ENCODE measurements at places on chromosomes 13 and 19.

DNA sequence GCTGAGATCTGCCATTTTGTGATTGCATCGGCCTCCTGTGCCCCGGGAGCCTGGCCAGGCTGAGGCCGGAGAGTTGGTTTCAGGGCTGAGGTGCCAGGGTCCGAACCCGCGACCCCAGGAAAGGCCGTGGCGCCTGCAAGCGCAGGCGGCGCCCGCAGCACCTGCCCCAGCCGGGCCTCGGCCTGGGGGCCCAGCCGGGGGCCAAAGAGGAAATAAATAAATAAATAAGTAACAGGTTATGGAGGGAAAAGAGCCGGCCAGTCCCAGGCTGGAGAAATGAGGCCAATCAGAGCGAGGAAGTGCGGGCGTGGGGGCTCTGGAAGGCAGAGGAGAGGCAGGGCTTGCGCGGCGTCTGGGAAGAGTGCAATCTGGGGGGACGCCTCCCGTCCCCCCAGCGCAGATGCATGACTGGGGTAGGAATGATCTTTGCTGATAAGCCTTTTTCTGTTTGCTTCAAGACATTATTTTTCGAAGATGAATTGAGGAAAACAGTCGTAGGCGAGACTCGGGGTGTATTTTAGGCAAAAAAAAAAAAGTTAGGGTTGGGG, 145.6 kb upstream of the ZNF536 start:
- DNase-seq: no peak

DNA sequence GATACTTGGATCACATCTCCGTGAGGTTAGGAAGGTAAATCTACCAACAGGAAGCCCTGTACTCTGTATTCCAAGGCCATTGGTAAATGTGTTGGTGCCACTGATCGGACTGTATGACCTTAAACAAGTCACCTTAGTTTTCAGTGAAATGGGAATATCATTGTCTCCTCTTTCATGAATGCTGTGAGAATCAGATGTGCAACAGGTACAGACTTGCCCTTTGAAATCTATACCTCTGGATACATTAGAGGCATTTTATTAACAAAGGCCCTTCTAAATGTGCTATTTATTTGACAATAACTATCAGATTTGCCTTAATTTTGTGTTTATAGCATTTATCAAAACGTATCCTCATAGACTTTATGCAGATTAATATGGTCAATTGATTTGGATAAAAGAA, 11.0 kb downstream of the NHLRC3 start:
- no peak for DNase-seq

DNA sequence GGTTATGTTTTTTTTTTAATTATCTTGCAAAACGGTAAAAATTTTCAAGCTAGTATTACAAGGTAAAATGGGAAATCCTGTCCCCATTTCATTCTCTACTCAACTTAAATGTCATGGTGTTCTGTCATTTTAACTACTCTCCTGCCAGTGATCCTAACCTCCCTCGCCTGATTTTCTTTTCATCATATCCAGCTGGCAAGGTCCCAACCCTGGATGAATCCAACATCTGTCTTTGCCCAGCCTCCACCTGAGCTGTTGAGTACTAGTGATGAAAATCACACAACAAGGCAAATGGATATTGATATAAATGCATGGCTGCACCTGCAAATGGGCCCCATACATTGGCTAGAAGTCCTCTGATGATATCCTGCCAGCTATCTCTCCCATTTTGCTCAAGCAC, 6.9 kb upstream of the CDK8 start:
- DNase-seq: no peak

DNA sequence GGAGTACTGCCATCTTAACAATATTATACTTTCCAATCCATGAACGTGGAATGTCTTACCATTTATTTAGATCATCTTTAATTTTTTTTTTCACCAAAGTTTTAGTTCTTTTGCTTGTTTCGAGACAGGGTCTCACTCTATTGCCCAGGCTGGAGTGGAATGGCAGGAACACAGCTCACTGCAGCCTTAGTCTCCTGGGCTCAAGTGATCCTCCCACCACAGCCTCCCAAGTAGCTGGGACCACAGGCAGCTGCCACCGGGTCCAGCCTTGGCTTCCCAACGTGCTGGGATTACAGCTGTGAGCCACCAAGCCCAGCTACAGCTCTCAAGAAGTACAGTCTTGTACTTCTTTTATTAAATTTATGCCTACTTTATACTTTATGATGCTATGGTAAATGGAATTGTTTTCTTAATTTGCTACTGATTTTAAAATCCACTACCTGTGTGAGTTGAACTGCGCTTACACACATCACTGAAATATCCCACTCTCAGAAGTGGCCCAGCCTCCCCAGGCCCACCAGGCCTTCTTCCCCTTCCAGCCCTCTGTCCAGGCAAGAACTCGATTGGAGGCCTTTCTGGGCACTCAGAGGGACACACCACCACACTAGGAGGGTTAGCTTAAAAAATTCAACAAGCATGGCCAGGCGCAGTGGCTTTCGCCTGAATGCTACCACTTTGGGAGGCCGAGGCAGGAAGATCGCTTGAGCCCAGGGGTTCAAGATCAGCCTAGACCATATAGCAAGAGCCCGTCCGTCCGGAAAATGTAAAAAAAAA, 1.0 kb upstream of the PGLS start:
- DNase-seq: no peak

- no peak for DNase-seq
Observed at GRCh38 chr13:113327391-113327765, 30.3 kb downstream of the LAMP1 start.

DNA sequence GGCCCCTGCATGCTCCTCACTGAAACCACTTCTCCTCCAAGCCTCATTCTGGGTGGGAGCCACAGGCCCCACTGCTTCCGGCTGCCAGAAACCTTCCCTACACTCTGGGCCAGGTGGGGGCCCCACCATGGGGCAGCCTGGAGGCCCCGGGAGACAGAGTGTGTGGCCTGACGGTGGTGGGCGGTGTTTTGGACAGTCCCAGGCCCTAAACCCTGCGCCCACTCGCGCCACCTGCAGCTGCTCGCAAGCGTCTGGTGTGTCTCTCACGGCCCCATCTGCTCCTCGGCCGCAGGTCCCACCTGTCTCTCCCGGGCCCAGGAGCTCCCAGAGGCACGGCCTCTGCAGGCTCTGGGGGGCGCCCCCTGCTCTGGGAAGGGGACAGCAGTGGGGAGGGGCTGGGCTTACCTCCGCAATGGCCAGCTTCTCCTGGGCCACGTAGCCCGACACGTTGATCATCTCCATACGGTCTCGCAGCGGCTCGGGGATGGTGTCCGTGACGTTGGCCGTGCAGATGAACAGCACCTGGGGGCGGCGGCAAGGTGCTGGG, 5.6 kb downstream of the RPL36 start:
- DNase-seq: no peak

DNA sequence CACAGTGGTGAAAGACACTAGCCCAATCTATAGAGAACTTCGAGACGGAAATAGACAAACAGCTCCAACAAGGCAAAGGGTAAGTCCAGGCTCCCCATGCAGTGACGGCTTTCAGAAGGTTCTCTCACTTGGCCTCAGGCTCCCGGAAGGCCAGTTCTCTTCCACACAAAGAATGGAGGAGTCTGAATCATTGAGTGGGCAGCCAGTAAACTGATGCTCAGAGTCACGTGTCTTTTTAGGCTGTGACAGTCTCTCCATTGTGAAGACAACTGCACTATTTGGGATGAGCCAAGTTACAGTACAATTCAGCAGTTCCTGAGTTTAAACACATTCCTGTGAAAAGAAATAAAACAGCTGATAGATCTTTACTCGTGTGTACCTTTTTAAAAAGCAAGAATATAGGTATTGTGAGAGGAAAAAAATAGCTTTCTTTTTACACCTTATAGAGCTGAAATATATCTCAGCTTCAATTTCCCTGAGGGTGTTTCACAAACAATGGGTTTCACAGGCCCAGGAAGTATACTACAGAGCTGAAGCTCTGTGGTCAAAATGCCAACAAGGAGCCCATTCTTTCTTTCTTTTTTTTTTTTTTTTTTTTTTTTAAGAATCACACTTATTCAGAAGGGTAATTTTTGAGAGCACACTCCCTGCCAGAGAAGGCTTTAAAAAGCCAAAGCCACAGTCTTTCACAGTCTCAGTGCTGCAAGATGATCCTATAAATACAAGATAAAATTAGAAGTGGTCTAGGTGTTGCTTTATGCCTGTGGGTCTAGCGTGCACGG, 135.1 kb downstream of the FREM2 start:
- DNase-seq: no peak

GRCh38 chr19:35229601-35230000, 1.1 kb upstream of the FAM187B start:
- DNase-seq: no peak

DNA sequence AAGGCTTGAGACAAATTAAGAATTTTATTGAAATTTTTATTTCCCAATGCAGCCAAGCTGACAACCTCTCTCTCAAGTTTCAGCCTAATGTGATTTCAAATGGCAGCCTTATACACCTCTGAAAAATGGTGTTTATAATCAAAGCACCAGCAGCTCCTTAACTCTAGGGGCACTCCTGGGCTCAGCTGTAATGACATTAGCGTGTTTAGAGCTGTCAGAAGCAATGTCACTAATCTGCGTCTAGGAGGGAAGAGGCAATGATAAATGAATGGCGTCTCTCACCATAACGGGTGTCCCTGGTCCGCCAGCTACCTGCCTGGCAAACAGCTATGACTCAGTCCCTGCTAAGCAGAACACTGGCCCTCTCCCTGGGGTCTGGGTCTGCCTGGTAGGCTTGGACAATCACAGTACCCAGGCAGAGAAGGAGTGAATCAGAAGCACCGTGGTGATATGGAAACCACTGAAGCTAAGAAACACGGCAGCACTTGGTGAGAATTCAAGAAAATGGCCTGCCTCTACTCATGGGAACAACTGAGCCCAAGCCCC, 131.8 kb upstream of the VSTM2B start:
- no peak for DNase-seq

- DNase-seq: peak; percentile 16
Observed at GRCh38 chr19:18700501-18701249, 17.2 kb downstream of the CRTC1 start.
